Upper lobe of right lung (tissue), 1 donor: ENCODE measurements at places on chromosomes 5 and 9.

- no peak for DNase-seq
These were observed 80.0 kb downstream of the NREP start for GRCh38 chr5:111676926-111677415.

DNA sequence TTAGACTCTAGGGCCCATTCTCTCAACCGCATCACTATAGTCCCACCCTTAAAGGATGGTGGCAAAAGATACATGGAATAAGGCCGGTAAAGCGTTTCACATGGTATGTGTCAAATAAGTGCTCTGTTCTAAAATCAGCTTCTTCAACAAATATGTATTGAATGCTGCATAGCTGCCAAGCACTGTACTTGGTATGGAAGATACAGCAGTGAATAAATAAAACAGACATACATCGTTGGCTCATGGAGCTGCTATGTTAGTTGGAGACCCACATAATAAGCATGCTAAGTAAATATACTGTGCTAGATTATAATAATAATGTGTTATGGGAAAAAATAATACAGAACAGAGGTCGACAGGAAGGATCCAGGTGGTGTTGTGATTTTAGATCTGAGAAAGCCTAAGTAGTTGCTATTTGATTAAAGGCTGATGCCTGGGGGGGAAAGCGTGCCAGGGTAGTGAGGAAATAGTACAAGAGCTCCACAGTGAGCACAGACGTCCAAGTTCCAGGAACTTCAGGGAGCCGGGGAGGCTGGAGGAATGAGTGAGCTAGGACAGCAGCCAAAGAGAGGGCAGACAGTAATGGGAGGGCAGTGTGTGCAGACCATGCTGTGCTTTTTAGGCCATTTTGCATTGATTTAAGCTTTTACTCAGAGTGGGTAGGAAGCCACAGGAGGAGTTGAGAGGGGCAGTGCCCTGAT is 93.7 kb downstream of the JAKMIP2 start:
- DNase-seq, result no peak

DNA sequence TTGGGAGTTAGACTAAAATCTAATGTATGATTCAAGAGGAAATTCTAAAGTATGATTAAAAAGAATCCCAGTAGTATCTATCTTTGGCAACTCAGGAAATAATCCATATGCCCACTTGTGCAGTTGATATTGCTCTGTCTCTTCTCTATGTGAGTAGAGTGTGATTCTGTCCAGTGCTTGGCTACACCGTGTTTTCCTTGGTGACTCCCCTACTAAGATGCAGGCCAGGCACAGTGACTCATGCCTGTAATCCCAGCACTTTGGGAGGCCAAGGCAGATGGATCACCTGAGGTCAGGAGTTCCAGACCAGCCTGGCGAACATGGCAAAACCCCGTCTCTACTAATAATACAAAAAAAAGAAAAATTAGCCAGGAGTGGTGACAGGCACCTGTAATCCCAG is 495.4 kb downstream of the MAT2B start:
- DNase-seq, result no peak

DNA sequence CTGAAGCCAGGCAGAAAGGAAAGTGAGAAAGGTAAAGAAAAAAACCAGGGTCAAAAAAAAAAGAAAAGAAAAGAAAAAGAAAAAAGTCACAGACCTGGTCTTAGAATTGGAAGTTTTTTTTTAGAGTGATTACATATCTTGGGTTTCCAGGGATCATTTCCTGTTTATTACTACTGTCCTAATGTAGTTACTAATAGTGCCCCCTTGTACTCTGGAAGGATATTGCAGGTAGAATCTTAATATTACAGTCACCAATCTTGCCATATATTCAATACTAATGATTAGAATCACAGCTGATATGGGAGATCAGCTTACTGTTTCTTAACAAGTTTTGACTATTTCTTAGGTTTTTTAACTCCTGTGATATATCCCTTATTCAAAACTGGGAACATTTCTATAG is 543.2 kb upstream of the CDH6 start:
- DNase-seq, result no peak

DNA sequence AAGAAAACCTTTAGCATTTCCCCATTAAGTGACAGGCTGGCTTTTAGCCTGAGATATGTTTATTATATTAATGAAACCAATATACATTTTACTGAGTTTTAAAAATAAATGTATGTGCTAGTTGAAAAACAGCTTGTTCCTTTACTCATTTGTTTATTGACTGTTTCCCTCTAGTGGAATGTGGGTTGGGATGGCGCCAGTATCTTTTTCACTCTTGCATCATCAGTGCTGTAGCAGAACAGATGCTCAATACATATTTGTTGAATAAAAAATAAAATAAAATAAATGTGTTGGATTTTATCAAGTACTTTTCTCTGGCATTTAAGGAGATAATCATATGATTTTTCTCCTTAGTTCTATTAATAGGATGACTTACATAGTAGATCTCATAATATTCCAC is 43.0 kb downstream of the FSTL4 start:
- DNase-seq, result no peak

DNA sequence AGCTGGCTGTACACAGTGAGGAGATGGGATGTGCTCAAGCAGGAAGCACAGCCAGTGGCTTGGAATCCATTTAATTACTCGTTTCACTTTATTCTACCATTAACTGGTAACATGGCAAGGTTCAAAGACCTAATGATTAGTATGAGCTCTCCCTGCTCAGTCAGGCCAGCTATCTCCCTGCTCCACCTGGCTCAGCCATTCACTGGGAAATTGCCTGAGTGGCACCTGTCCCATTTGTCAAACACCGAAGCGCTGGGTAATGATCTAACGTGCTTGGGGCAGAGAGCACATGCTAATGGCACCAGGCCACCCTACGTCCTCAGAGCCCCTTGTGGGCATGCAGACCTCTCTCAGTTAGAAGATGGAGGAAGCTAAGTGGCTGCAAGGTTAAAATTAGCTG is 162.2 kb downstream of the TTLL11 start:
- no peak for DNase-seq

- no peak for DNase-seq
These were observed 355.4 kb upstream of the PRR16 start for GRCh38 chr5:120108586-120109248.

- DNase-seq, result no peak
These were observed 13.1 kb downstream of the ISOC1 start for GRCh38 chr5:129107637-129108036.

- DNase-seq, result no peak
These were observed 48.5 kb downstream of the PLGRKT start for GRCh38 chr9:5389109-5389732.

DNA sequence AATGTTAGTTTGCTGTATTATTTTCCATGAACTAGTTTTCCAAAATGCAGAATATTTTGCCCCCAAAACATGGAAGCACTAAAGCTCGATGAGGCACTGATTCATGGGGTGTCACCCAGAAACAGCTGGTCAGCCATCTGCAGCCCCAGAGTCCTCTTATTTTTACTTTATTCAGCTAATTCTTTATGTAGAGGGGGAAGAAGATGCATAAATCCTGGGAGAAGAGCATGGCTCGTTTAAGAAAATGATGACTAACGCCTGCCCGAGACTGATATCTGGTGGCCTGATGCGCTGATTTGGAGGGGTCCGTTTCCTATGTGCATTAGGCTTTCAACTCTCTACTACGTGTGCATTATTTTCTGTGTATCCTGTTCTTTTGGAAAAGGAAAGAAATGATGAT is 390.3 kb upstream of the MEF2C start:
- no peak for DNase-seq

GRCh38 chr5:87155106-87155505 is 112.6 kb upstream of the RASA1 start:
- DNase-seq, result no peak

DNA sequence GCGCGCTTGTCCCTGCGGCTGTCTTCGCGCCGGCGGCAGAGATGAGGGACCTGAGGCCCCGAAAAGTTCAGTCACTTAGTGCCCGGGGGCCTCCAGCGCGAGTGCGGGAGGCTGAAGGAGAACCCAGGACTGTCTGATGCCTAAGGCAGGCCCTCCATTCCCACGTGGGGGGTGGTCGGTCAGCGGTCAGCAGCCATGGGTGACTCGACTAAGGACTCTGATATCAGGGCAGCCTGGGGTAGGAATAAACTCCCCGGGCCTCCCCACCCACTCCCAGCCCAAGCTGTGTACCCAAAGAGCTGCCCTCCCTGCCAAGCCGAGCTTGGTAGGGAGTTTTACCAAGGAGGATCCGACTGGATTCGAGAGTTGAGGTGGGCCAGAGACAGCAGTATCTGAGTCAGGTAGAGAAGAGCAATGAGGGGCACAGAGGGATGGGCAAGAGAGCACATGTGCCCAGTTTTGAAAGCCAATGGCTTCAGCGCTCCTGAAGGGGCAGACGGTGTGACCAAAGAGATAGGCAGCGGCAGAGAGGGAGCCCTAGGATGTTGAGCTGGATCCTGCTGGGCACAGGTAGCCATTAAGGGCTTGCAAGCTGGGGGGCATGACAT is 787 bp downstream of the FGFR4 start:
- DNase-seq, result no peak

DNA sequence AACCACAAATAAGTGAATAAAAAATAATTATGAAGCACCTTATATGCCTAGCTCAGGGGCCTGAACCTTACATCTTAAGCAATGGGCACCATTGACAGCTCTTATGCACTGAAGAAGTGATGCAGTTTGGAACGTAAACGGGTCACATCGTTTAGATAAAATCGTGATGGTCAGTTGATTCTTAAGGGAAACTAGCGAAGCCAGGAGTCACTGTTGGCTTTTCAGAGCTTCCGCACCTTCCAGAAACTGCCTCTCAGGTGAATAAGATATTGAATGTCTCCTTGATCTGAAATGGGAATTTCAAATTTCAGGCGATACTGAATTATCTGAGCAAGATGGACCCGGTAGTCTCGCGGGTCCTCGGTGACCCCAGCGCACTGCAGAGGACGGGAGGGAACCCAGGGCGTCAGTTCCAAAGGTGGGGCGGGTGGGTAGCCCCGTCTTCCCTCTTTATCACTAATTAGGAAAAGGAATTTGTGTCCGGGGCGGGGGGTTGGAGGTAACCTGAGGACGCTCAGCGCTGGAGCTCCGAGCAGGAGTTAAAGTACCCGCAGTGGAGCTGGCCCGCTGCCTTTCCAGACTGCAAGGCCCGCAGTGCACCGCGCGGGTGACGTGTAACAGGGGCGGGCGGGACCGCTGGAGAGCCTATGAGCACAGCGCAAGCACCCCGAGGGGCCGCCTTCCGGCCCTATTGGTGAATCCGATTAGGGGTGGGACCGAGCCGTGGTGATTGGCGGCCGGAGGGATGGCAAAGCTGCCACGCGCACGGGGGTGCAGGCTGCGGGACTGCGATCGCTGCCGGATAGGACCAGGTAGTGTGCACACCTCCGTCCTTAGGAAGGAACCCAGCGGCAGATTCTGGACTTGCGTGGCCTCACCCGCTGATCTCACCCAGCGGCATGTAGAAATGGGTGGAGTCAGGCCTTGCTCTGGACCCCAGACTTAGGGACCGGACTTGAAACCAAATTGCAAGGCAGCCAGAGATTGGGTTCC is 19.7 kb upstream of the GARNL3 start:
- DNase-seq, result peak; percentile 99

GRCh38 chr9:26637101-26637500 is 255.5 kb downstream of the CAAP1 start:
- no peak for DNase-seq

DNA sequence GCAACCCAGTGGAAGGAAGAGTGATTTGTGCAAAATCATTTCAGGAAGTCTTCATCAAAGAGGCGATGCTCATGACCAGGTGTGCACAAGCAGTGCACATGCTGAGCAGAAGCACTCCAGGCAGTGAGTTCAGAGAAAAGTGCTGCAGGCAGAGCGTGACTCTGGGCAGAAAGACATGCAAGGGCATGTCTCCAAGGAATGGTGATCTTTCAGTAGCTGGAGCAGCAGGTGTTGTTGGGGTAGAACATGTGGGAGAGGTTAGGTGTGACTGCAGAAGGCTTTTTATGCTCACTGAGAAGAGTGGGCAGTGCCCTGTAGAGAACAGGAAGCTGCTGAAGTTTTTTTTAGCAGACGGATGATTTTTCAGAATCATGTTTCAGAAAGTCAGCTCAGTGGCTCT is 545.4 kb upstream of the TLE4 start:
- no peak for DNase-seq

DNA sequence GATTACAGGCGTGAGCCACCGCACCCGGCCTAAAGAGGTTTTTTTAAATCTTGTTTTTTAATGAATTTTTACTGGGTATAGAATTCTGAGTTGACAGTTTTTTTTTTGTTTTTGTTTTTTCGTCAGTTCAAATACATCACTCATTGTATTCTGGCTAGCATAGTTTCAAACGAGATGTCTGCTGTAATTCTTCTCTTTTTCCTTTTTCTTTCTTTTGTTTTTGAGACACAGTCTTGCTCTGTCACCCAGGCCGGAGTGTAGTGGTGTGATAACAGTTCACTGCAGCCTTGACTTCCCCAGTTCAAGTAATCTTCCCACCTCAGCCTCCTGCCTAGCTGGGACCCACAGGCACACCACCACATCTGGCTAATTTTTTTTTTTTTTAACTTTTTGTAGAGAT is 2.2 kb upstream of the PRRT1B start:
- DNase-seq, result no peak

- peak; percentile 87 for DNase-seq
These were observed 218.6 kb downstream of the PIK3R1 start for GRCh38 chr5:68433923-68434879.
